Islet precursor cell (in vitro differentiated cells): ENCODE measurements at places on chromosomes 2 and 18.

DNA sequence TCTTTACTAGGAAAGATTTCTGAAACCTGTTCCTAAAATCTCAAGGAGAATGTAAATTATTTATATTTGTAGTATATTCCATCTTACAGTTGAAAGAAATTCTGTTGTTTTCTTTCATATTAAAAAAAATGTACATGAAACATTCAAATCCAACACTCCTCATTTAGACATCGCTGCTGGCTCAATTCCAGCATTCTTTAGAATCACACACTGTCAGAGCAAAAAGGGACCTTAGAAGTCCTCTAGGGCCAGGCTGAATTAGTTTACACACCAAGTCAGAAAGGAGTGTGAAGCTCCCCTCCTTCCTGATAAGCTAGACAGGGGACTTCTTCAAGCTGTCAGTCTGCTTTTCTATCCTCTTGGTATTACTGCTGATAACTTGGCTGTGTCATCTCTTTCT is 158.6 kb upstream of the LTBP1 start:
- no peak for DNase-seq

DNA sequence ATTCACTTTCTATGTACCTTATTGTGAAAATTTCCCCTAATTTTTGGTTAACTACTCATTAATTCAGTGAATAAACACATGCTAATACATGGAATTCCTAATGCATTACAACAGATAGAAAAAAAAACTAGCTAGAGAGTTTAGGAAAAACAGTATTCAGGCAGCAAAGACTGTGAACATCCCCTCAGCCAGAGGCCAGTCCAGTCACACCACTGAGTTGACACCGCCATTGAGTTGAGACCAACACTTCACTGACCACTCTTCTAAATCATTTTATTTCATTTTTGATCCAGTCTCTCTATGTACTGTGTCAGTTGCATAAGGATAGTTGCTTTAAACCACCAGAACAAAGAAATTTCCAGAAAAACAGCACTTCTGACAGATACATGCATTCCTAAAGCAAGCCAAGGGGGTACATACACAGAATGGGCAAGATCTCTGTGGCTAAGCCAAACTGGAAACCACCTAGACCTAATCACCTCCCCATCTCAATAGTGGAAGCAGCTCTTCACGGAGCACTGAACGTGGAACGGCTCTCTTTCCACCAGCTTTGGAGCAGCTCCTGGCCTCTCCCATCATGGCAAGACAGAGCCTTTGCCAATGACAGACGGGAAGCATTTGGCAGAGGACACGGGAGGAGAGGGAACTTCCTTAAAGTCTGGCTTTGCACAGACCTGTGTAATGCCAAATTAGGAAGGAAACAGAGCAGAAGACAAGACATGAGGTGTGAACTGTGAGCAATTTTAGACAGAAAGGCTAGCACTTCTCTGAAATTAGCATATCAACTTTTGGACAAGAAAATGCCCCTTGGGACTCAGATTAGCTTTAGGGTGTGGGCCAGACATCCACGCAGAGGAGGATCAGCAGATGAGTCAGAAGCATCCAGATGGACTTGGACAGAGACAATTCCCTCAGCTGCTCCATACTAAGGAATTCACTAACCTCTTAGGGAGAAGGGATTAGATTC is 36.4 kb downstream of the CACNB4 start:
- DNase-seq: no peak

DNA sequence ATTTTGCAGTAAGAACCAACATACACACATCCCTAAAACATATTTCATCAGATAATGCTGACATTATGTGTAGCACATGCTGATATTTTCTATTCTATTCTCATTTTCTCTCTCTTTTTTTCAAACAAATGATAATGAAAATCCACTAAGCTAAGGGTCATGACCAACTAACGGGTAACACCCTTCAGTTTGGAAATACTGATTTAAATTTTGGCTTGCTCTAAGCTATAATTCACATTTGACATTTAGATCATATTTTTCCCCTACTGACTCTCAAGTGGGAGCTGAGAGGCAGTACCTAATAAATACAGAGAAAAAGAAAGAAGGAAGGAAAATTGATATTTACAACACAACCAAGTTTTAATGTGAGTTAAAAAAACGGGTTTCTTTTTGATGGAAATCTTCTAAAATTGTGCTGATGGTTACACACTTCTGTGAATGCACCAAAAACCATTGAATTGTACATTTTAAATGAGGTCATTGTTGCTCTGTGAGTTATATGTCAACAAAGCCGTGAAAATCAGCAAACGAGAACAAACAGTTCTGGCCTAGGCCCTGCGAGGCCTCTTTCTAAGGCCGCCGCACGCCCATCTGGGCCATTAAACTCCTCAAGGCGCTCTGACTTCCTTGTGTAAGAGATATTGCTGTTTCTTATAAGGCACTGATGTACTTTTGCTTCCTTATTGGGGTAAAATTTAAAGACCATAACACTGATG is 124.2 kb downstream of the GALR1 start:
- no peak for DNase-seq

GRCh38 chr2:126664234-126664633 is 8.3 kb downstream of the GYPC start:
- DNase-seq: no peak

GRCh38 chr2:213934560-213934959 is 476.3 kb upstream of the VWC2L start:
- no peak for DNase-seq

DNA sequence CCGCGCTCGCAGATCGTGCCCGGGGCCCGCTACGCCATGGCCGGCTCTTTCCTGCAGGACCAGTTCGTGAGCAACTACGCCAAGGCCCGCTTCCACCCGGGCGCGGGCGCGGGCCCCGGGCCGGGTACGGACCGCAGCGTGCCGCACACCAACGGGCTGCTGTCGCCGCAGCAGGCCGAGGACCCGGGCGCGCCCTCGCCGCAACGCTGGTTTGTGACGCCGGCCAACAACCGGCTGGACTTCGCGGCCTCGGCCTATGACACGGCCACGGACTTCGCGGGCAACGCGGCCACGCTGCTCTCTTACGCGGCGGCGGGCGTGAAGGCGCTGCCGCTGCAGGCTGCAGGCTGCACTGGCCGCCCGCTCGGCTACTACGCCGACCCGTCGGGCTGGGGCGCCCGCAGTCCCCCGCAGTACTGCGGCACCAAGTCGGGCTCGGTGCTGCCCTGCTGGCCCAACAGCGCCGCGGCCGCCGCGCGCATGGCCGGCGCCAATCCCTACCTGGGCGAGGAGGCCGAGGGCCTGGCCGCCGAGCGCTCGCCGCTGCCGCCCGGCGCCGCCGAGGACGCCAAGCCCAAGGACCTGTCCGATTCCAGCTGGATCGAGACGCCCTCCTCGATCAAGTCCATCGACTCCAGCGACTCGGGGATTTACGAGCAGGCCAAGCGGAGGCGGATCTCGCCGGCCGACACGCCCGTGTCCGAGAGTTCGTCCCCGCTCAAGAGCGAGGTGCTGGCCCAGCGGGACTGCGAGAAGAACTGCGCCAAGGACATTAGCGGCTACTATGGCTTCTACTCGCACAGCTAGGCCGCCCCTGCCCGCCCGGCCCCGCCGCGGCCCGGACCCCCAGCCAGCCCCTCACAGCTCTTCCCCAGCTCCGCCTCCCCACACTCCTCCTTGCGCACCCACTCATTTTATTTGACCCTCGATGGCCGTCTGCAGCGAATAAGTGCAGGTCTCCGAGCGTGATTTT is 7.6 kb downstream of the TBR1 start:
- peak; percentile 79 for DNase-seq

GRCh38 chr2:10494351-10495066 is 46.4 kb upstream of the ODC1 start:
- peak; percentile 54 for DNase-seq

DNA sequence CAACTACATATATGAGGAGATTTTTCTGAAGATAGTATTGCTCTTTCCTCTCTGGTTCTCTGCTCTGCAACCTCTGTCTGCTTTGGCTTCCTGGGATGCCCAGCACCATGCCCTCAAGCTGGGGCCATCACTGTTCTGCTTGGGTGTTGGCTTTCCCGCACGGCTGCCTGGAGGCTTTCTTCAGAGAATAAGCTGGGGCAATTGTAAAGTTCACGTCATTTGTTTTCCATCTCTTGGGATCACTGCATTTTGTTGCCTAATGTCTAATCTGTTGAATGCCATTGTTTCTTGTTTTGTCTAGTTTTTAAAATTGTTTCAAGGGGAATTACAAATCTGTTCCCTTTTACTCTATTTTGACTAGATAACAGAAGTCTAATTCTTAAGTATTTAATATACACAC is 437.3 kb upstream of the NRP2 start:
- DNase-seq: no peak

DNA sequence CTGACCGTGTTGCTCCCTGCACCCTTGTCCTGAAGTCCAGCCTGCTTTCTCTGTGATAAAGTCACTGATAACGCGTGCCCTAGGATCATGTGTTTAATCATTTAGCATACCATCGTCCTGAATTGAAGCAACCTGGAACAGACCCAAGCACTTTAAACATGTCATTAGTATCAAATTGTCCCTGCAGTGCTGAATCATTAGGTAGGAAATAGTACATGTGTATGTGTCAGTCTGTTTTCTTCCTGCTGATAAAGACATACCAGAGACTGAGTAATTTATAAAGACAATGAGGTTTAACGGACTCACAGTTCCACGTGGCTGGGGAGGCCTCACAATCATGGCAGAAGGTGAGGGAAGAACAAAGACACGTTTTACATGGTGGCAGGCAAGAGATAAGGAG is 2.8 kb downstream of the ASB18 start:
- DNase-seq: no peak

DNA sequence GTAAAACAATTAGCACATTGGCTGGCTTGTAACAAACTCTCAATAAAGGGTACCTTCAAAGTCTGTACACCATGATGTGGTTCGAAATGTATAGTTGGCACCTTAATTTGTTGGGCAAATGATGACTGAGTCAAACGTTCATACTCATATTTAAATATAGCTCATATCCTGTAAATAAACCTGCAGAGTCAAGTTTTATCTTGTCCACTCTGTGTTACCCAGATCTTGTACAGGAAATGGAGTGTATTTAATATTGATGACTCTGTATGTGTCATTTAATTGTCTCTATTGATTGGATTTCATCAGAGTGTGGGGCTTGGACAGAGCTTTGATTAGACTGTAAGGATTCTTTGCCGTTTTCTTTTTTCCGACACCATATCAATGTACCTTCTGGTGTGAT is 805.6 kb upstream of the ZEB2 start:
- DNase-seq: no peak

DNA sequence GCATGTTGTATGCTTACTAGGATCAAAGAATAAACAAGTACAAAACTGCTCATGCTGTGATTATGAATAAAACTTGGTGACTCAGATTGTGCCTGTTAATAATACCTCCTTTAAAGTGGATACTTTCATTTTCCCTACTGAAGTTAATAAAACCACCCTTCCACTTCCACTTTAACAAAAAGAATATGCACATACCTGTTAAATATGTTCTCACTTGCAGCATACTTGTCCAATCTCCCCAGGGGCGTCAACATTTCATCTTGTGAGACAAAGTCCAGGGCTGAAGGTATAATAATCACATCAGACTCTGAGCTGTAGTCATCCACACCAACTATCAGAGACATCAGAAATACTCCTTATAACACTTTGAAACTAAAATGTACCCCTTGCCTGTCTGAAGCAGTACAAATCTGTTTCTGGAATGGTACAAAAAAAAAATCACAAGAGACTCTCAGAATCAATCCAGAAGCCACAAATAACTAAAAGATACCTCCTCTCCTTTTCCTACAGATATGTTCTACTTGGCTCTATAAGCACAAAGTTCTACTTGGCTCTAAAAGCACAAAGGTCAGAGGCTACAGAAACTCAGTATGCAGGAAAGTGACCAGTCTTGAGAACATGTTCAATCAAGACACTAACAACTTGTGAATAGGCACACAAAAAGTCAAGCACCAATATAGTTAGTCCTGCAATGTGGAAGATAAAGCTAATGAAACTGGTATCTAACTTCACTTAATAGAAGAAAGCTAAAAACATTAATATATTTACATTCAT is 19.3 kb downstream of the PPP4R1 start:
- DNase-seq: no peak

GRCh38 chr18:21241301-21242048 is 557 bp upstream of the GREB1L start:
- DNase-seq: peak; percentile 73

DNA sequence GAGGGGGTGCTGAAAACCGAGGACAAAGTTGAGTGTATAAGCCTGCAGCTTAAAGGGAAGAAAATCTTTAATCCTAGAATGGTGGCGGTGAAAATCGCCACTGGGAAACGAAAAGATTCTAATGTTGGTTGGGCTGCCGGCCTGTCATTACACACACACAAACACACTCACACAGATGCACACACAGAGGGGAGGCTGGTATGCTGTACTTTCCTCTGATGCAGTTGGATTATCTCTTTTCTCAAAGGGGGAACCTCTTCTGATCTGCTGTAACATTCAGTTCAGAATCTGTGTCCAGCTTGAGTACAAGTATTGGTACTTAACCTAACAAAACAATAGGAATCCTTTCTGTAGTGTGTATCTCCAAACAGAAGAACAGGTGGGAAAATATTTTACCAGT is 39.0 kb downstream of the ANXA4 start:
- DNase-seq: no peak

DNA sequence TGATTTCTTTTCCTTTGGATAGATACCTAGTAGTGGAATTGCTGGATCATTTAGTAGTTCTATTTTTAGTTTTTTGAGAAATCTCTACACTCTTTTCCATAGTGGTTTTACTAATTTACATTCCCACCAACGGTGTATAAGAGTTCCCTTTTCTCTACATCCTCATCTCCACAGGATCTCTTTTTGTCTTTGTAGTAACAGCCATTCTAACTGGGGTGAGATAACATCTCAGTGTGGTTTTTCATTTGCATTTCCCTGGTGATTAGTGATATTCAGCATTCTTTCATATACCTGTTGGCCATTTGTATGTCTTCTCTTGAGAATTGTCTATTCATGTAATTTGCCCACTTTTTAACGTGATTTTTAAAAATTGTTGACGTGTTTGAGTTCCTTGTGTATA is 13.8 kb downstream of the RFTN2 start:
- no peak for DNase-seq

DNA sequence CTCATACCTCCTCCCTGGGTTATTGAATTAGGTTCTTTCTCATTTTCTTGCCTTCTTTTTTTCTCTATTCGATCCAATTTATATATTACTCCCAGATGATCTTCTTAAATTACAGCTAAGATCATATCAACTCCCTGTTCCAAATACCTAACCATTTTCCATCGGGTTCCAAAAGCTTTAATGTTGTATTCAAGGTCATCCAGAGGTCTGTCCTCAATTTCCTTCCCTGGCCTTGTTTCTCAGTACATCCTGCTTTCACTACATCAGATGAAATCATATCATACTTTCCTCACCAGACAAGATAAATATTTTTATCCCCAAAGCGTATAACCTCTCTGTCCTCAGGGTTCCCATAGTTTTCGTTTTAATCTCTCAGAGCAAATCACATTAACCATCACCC is 36.3 kb upstream of the GREB1L start:
- no peak for DNase-seq

DNA sequence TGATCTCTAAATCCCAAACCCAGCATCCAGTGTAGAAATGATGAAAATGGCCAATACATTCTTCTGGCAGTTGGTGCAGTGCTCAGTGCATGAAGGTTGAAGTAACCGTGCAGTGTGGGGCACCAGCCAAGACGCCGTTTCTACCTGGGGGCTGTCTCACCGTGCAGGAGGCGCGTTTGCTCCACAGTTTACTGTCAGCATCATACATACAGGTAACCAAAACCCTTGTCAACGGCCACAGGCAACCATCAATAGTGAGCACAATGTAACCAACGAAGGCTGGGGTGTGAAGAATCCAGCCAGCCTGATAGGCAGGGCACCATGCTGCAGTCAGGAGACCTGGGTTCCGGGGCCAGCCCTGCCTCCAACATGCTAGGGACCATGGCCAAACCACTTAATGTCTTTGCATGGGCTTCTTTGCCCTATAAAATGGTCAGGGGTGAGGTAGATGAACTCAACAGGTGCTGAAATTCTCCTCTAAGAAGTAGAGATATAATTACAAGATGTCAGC is 127.5 kb upstream of the ID2 start:
- DNase-seq: peak; percentile 36
